ENCODE measurements at places on chromosomes 12 and 14. TPM values are rescaled to one million over a fixed set of nuclear protein-coding genes. Genes with fewer than 3 reads are reported as not detected.

- H3K27ac ChIP-seq, result peak overlapping the region; percentile 18
- no peaks in the 10 kb centered on the region for H3K36me3 ChIP-seq
- H3K4me1 ChIP-seq, result peaks cover 10% of the 10 kb centered on the region
- H3K4me3 ChIP-seq, result peak overlapping the region; percentile 87
- no peak for DNase-seq
These were observed 439 bp upstream of the ANAPC5 start for GRCh38 chr12:121352682-121353018.

GRCh38 chr12:77772676-77773298, 57.9 kb upstream of the NAV3 start:
- H3K4me1 ChIP-seq, result no peaks in the 10 kb centered on the region
- no peak for DNase-seq
- no peaks in the 10 kb centered on the region for H3K36me3 ChIP-seq
- H3K27ac ChIP-seq, result no peak overlapping the region
- no peak overlapping the region for H3K4me3 ChIP-seq

- H3K4me1 ChIP-seq, result peaks cover 4% of the 10 kb centered on the region
- no peak for DNase-seq
- H3K27ac ChIP-seq, result no peak overlapping the region
- no peaks in the 10 kb centered on the region for H3K36me3 ChIP-seq
These were observed 4.9 kb downstream of the OTX2 start for GRCh38 chr14:56805201-56805991.

- H3K4me3 ChIP-seq, result no peak overlapping the region
- H3K27ac ChIP-seq, result no peak overlapping the region
- H3K27me3 ChIP-seq, result no peaks in the 10 kb centered on the region
- no peaks in the 10 kb centered on the region for H3K4me1 ChIP-seq
- no peak for DNase-seq
- no peaks in the 10 kb centered on the region for H3K36me3 ChIP-seq
These were observed 546.8 kb downstream of the PRKD1 start for GRCh38 chr14:29380826-29381225.

DNA sequence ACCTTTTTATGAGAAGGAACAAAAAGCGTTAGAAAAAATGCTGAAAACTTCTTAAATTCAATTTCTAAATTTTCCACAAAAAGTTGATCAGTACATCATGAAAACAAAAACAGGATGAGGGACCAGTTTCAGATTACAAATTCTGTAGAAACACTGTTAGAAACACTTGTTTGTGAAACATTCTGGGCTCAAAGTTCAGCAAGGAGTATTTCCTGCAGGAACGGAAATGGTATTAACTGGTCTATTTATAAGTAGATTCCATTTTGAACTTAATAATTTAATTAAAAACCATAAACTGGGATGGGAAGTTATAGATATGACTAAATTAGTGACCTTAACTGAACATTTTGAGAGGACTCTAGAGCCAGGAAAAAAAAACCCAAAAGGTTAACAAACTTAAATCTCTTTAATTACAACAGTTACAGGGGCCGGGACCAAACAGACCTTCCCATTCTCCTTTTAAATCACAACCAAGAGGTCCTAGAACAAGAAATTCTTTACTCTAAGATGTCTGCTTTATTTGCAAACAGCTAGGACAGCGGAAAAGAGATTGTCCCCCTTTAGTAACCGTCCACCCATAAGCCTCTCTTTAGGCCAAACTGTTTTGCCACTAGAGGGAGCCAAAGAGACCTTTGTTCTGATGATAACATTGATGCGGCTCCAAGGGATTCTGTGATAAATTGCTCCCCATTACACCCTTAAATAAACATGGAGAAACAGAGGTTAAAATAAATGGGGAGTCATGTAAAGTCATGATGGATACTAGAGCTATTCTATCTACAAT, 69.0 kb upstream of the RERGL start:
- H3K4me3 ChIP-seq, result no peak overlapping the region
- DNase-seq, result peak; percentile 64
- H3K4me1 ChIP-seq, result no peaks in the 10 kb centered on the region
- H3K27ac ChIP-seq, result no peak overlapping the region

DNA sequence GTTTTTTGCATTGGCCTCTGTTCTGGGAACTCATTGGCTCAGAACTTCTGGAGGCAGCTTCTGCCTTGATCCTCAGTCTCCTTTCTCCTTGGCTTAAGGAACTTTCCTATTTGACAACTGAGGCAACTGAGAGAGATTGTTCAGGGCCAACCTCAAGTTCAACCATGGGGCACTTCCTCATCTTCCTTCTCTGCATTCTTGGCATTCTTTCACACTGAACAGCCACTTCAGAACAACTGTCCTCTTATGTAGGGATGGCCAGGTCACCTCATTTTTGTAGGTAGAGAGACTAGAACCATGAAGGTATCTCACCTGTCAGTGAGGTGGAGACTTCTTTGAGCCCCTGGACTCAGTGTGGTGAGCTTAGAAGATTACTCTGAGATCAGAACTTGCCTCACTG, 63.0 kb upstream of the NRXN3 start:
- DNase-seq, result no peak
- H3K36me3 ChIP-seq, result no peaks in the 10 kb centered on the region
- no peaks in the 10 kb centered on the region for H3K27me3 ChIP-seq
- no peak overlapping the region for H3K4me3 ChIP-seq
- no peaks in the 10 kb centered on the region for H3K4me1 ChIP-seq
- H3K27ac ChIP-seq, result no peak overlapping the region

- no peak overlapping the region for H3K27ac ChIP-seq
- DNase-seq, result no peak
- no peaks in the 10 kb centered on the region for H3K27me3 ChIP-seq
- no peaks in the 10 kb centered on the region for H3K36me3 ChIP-seq
- no peaks in the 10 kb centered on the region for H3K4me1 ChIP-seq
- H3K4me3 ChIP-seq, result no peak overlapping the region
These were observed 168.8 kb downstream of the SLC2A13 start for GRCh38 chr12:39937119-39937518.

DNA sequence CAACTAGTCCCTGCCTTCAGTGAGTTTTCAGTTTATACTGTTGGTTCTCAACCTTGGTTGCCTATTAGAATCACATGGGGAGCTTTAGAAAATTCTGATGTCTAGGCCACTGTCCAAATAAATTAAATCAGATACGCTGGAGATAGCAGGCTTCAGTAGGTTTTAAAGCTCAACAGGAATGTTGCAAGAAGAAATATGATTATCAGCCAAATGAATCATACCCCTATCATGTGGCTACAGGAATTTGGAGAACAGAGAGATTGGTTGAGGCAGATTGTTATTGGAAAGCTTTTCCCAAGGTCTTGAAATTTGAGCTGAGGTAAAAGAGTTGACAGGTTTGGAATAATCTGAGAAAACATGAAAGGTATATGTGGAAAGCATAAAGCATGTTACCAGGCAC, 125.3 kb downstream of the WIF1 start:
- no peaks in the 10 kb centered on the region for H3K4me1 ChIP-seq
- H3K27me3 ChIP-seq, result no peaks in the 10 kb centered on the region
- no peak overlapping the region for H3K27ac ChIP-seq
- no peak overlapping the region for H3K4me3 ChIP-seq
- DNase-seq, result no peak

DNA sequence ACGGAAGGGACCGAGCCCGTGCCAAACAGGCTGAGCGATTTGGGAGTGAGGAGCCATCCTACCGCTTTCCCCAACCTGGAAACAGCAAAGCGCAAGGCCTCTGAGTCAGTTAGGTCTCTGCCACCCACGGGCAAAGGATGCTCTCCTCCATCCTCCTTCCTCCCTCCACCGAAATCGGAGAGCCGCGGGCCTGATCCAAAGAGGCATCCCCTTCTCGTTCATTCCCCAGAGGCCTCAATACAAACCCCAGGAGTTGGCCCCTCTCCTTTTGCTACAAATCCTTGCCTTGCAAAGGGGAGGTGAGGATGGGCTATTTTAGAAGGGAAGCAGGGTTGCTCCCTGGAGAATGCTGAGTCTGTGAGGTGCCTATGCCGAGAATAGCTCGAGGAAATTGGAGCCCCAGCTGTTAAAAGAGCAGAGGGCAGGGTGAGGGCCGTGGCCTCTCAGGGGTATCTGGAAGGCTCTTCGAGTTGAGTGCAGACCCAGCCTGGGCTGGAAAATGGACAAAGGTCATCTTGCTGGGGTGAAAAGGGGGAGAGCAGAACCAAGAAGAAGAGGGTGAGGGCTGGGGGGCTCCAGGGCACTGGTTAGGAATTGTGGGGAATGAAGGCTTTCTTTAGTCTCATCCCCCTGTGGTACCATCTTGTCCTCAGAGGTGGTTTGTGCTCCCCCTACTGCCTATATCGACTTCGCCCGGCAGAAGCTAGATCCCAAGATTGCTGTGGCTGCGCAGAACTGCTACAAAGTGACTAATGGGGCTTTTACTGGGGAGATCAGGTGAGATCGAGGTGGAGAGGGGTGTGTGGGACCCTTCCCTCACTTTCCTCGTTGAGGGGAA, 1.1 kb downstream of the TPI1 start:
- H3K27ac ChIP-seq, result peak overlapping the region; percentile 90
- peaks cover 35% of the 10 kb centered on the region for H3K4me1 ChIP-seq
- H3K36me3 ChIP-seq, result no peaks in the 10 kb centered on the region
- DNase-seq, result no peak

DNA sequence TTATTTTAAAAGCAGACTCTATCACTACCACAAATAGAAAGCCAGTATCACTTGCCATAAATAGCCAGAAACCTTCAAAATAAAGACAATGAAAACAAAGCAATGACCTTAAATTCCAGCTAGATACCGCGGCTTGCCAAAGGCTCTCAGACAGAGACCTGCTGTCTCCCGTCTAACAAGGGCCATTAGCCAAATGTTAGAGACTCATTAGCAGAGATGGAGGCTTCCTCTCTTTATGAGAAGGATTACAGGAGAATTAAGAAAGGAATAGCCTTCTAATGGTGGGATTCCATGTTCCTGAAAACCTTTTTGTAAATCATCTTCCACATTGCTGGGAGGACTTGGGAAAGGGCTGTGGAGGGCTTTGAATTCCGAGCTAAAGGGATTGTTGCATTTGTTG, 206.7 kb downstream of the AACS start:
- peaks cover 3% of the 10 kb centered on the region for H3K4me1 ChIP-seq
- no peaks in the 10 kb centered on the region for H3K36me3 ChIP-seq
- H3K4me3 ChIP-seq, result no peak overlapping the region
- DNase-seq, result no peak
- H3K27ac ChIP-seq, result no peak overlapping the region

GRCh38 chr12:41917181-41917580, 227.5 kb downstream of the GXYLT1 start:
- no peaks in the 10 kb centered on the region for H3K36me3 ChIP-seq
- no peaks in the 10 kb centered on the region for H3K27me3 ChIP-seq
- H3K4me3 ChIP-seq, result no peak overlapping the region

- no peaks in the 10 kb centered on the region for H3K27me3 ChIP-seq
- no peak overlapping the region for H3K4me3 ChIP-seq
- no peak overlapping the region for H3K27ac ChIP-seq
- DNase-seq, result no peak
- no peaks in the 10 kb centered on the region for H3K36me3 ChIP-seq
These were observed 475.4 kb downstream of the RMST start for GRCh38 chr12:97938031-97938430.

GRCh38 chr12:95054206-95054605, 19.2 kb downstream of the NR2C1 start:
- no peaks in the 10 kb centered on the region for H3K27me3 ChIP-seq
- no peaks in the 10 kb centered on the region for H3K36me3 ChIP-seq
- no peak overlapping the region for H3K27ac ChIP-seq
- no peak for DNase-seq
- H3K4me1 ChIP-seq, result peaks cover 7% of the 10 kb centered on the region
- no peak overlapping the region for H3K4me3 ChIP-seq

DNA sequence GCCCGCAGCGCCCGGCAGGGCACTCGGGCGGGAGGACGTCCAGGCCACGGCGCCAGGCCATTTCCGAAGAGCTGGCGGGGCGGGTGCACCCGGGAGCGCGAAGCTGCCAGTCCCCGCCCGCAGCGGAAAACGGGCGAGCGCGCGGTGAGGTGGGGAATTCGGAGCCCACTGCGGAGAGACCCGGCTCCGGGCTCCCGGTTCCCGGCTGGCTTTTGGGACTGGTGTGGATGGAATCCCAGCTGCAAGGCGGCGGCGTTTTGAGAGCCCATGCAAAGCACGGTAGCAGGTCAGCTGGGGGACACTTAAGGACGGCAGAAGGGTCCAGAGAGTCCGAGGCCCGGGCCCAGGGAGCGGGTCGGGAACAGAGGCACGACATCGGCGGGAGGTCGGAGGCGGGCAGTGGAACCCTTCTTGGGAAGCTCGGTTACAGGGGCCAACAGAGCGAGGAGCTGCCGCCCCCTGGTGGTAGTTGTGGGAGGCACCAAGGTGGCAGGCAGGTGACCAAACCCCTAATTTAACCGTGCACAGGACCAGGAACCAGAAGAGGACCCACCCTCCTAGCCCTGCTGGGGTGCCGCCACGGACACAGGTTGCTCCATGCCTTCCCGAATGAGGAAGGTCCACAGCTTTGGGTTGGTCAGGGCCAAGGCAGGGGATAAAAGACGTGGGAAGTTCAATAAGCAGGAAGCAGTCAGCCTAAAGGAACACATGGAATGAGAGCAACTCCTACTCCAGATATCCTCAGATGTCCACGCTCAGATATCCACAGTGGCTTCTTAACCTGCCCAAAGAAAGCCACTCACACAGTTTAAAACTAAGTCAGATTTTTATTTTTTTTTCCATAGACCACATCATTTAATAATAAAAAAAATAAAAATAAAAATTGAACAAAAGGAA, 685 bp upstream of the CDH24 start:
- peaks cover 17% of the 10 kb centered on the region for H3K4me1 ChIP-seq
- H3K27ac ChIP-seq, result peak overlapping the region; percentile 59
- H3K27me3 ChIP-seq, result no peaks in the 10 kb centered on the region
- DNase-seq, result peak; percentile 92
- peak overlapping the region; percentile 70 for H3K4me3 ChIP-seq

DNA sequence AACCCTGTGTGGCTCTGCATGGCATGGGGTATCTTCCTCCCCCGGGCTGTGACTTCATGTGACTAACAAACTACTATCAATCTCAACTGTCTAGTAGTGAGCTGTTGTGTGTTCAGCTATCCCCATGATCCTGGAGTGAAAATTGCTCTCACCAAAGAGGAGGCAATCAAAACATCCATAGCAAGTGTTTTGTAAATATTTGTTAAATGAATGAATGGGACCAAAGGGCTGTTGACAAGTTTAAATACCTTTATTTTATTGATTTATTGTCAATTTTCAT, 138.1 kb upstream of the CPM start:
- H3K27me3 ChIP-seq, result no peaks in the 10 kb centered on the region
- no peak overlapping the region for H3K4me3 ChIP-seq
- no peak overlapping the region for H3K27ac ChIP-seq
- H3K4me1 ChIP-seq, result no peaks in the 10 kb centered on the region
- no peak for DNase-seq

- H3K27ac ChIP-seq, result no peak overlapping the region
- no peaks in the 10 kb centered on the region for H3K4me1 ChIP-seq
- DNase-seq, result no peak
- H3K27me3 ChIP-seq, result no peaks in the 10 kb centered on the region
These were observed 262.5 kb downstream of the DPF3 start for GRCh38 chr14:72631401-72631800.

The FERMT2 gene
- total RNA-seq, result 45.7 TPM

The EVL gene
- 96.8 TPM for total RNA-seq

The RTL1 gene
- total RNA-seq, result 1.2 TPM

The TBC1D30 gene
- 8.3 TPM for total RNA-seq

The APOLD1 gene
- total RNA-seq, result 9.2 TPM

The PLD4 gene
- total RNA-seq, result 1.1 TPM

The FGF23 gene
- total RNA-seq, result not detected

The TMEM119 gene
- total RNA-seq, result 5.3 TPM

The BLTP3B gene
- 29.2 TPM for total RNA-seq

The BMP4 gene
- 3.5 TPM for total RNA-seq

The RIPK3 gene
- 11.3 TPM for total RNA-seq
